Ascending aorta (tissue), 2 donors: ENCODE measurements at places on chromosomes 6 and 20.

DNA sequence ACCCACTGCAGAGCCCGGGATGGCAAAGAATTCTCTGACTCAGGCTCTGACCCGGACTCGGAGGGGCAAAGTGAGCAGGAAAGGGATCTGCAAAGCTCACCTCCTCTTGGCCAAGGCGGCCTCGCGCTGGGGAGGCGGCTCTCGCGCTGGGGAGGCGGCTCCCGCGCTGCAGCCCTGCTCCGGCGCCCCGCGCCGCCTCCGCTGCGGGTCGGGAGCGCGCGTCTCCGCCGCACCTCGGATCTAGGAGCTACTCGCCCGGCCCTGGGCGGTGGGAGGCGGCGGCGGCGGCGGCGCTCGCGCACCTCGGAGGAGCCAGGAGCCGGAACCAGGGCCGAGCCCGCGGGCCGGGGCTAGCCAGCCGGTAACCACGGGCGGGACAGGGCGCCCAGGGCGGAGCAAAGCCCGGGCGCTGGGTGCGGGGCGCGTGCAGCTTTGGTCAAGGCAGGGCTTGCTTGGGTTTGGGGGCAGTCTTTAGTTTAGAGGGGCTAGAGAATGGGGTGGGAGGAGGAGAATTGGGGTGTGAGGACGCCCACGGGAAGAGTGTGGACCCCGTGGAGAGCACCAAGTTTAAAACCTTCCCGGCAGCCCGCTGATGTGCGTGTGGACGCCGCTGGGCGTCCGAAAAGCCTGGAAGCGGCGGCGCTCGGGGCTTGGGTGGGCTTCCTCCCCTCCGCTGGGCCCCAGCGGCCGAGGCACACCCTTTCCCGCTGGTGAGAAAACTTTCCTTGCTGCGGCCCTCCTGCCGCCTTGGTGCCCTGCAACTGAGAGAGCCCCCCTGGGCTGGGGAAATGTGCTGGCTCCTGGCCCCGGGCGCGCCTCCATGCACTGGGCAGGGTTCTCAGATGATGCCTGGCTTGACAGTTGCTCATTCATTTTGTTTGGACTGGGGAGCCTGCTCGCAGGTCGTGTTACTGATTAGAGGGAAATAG, at the start of gene MRAP2:
Gene MRAP2, plus strand, starts transcription at position 250 of the 929 bp plus-strand sequence. CDS start 21,547 bp downstream, outside the sequence.
- DNase-seq = no peak

- DNase-seq = no peak
Observed at GRCh38 chr6:43428112-43428570, 800 bp downstream of the ABCC10 start.

DNA sequence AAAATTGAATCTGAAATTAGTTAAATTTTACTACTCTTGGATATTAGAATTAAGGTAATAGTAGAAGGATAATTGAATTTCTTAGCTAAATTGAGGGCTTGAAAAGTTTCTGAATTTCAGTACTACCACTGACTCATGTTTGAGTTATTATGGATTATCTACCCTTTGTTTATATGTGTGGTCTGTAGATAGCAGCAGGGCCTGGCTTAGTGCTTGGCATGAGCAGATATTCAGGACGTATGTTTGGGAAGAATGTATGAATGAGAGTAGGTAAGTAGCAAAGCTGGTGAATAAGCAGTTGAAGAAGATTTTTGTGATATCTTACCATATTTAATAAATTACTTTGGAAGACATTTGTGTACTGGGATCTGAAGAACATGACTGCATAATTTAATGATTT, 152.7 kb downstream of the MACROD2 start:
- no peak for DNase-seq

DNA sequence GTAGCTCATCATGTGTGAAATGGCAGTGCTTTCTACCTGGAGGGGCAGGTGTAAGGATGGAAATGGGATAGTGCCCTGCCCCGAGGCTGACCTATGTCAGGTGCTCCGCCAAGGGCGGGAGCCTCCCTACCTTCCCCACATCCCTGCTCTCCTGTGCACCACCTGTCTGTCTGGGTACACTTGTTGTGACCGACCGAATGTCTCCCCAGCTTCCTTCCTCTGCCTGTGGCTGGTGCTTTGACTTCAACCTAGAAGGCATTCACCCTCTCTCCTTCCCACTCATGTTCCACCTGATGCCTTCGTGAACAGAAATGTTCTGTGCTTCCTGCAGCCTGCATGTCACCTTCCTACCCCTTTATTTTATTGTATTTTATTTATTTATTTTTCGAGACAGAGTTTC, 114.8 kb downstream of the SCML4 start:
- no peak for DNase-seq

DNA sequence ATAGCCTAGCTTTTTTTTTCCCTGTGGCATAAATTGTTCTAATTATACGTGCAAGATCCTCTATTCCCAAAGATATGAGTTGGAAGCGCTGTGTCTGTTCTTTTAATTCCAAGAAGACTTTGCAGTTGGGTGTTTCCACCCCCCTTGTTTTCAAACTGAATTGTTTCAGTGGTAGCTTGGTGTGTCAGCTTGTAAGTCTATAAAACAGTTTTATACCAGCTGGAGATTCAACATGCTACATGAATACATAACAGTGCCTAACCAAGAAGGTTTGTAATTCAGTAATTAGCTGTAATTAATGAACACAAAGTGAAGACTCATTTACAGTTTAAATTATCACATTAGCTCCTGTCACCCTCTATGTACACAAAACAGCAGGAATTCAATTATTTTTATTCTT, 154.0 kb downstream of the ZNF217 start:
- DNase-seq = no peak

DNA sequence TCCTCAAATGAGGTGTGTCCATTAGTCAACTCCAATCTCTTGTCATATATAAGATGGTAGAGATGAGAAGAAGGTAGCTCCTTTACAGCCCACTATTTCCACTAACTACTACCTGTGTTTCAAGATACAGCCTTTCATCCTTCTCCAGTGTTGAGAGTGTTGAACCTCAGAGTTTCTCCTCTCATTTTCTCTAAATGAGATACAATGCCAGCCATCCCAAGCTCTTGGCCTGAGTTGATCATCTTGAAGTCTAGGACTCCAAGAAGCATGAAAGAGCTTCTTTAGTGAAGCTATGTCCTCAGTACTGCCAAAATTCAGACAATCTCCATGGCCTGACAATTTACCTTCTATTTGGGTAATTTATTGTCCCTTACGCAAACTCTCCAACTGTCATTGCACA, 548 bp upstream of the HLA-DRA start:
- DNase-seq = no peak

DNA sequence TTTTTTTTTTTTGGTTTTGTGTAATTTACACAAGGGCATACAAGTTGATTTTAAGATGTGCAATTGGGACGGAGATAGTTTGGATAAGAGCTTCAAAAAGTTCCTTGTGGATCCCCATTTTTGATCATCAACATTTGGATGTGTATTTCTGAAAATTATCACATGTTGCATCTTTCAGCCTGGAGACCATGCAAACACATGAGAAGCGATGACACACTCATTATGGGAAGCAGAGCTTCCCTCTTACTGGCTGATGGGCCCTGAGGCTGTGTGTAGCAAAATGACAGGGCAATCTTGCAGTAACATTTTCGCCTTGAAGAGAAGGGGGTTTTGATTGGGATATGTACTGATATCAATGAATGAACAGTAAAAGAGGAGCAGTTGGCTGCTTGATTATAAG, 22.0 kb upstream of the RIPK1 start:
- no peak for DNase-seq

DNA sequence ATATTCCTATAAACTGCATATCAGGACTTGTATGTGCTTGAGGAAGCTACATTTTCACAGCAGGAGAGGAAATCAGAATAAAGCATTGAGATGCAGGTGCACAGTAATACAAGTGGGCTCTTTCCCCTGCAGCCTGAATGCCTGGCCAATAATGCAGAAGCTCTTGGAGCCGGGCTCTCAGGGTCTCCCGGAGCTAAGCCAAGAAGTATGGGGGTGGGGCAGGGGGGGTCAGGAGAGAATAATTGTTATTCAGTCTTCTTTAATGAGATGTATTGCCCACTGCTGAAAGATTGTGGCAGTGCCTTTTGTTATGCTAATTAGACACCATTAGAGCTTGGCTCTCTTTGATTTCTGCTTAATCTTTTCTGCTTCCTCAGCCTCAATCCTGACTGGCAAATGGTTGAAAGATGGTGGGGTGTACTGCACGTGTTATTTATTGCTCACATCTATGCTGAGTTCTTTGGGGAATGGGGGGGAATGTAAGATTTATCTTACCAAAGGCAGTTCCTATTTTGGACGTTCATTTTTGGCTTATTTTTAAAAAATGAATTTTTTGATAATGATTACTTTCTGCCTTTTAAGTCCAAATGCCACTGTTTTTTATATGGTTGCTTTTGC, 407.6 kb upstream of the SOX4 start:
- no peak for DNase-seq

DNA sequence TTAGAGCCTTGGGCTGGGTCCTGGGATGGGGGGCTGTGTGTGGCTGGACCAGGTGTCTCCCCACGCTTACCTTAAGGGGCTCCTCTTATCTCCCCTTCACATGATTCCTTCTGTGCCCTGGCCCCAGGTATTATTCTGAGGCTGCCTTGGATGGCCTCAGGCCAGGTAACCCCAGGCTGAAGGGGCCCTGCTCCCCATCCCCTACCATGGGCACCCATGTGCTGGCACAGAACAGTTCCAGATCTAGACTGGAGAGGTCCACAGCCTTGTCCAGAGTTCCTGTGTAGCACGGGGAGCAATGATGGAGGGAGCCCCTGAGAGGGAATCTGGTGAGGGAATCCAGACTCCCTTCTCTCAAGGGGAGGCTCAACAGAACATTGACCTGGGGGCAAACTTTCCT, 32.1 kb downstream of the MOCS1 start:
- DNase-seq = no peak

GRCh38 chr6:112149719-112150263, 62.4 kb downstream of the FAM229B start:
- no peak for DNase-seq

DNA sequence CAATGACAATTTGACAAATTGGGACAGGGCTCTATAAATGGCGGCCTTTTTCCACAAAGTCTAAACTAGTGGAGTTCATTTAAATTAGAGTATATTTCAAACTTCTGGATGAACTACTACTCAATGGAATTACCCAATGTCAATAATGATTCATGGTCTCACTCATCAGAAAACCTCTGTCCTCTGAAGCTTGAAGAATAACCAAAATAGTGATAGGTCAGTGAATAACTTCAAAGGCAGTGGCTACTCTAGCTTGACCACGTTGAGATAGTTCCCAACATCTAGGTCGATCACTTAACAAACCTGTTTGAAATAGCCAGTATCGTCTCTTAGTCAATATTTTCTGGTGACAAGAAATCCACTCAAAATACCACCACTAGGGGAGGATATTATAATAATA, 197.6 kb downstream of the HDGFL1 start:
- DNase-seq = no peak

DNA sequence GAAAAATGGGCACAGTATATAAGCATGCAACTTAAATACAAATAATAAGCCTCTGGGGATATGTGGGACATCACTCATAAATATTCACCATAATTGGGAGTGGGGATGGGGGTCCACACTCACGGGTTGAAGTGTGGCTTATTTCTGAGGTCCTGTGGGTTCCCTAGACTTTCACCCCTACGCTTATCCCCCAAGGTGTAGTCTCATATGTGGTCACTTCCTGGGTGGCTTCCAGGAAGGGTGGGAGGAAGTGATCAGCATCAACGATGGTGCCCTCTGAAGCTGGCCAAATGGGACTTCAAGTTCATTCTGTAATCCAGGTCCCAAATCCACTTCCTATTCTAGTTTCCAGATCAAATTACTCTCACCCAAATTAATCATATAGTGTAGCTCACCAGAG, 59.5 kb downstream of the GNAS start:
- DNase-seq = no peak

GRCh38 chr6:134029495-134030455, 22.6 kb downstream of the SLC2A12 start:
- DNase-seq = no peak

- DNase-seq = no peak
Observed at GRCh38 chr20:23260181-23260840, 90.3 kb upstream of the NXT1 start.

DNA sequence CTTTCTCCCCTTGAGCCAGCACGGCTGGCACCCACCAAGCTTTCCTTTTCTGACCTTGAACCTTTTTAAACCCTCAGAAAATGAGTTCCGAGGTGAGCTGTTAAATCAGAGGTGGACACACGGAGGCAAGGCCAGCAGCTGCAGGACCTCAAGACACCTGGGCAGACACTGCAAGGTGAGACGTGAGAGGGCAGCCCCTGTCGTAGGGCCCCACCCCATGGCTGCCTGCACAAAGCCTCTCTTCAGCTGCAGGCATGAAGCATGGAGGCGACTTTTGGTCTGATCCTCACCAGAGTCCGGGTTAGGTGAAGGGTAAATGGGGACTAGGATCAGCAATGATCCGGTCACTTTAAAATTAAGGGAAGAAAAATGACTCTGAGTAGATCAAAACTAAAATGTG, 25.7 kb downstream of the MYT1 start:
- no peak for DNase-seq

- no peak for DNase-seq
Observed at GRCh38 chr6:7939864-7940228, 29.3 kb upstream of the TXNDC5 start.

- DNase-seq = no peak
Observed at GRCh38 chr20:32251470-32251869, 26.0 kb upstream of the KIF3B start.

DNA sequence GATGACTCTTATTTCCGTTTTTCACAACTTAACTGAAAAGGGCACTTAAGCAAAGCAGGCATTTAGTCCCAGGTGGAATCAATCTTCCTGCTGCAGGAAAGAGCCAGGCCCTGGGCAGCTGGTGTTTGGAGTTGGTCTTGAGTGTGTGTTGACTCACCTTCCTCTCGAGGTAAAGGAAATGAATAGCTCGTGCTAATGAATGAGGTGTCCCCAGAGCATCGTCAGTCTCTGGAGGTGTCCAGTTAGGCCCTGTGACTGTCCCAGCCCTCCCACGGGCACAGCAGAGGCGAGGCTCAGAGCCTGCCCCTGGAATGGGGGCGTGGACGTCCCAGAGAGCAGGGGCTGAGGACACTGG, 277.7 kb downstream of the NRN1 start:
- no peak for DNase-seq

DNA sequence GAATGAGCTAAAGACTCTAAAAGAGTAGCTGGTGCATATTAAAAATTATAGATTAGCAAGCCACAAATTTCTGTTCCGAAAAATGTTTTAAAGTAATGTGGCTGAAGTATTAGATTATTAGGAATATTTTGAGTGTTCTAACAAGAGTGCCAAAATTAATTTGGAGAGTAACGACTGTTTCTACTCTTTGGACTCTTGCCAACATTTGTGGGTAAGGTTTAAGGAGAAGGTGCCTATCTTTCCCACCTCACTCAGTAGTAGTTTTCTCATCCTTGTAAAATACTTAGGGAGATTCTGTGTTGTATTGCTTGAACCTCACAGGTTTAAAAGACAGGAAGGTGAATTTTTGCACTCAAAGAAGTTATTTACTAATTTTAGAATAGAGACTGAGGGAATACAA, 5.0 kb downstream of the HSF2 start:
- no peak for DNase-seq

- no peak for DNase-seq
Observed at GRCh38 chr20:4666001-4666479, 55.7 kb upstream of the PRND start.

DNA sequence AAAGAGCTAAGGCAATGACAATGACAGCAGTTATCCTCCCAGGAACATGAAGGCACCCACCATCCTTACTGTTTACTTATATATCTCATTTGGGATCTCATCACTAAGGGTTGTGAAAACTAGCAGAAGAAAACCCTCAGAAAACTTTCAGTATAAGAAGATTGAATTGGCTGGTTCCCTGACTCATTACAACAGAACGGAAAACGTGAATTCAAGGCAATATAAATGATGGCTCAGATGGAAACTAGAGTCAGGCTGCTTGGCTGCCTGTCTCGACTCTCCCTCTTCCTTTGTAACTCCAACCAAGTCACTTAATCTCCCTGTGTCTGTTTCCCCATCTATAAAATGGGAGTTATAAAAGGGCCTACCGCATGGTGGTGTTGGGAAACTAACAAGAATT, 387.1 kb upstream of the JARID2 start:
- DNase-seq = no peak
